ENCODE measurements at places on chromosomes 7 and 10.

GRCh38 chr7:76020031-76020714 is 25.8 kb upstream of the TMEM120A start:
- H3K27ac ChIP-seq, result no peak overlapping the region
- DNase-seq, result peak; percentile 91
- H3K36me3 ChIP-seq, result peaks cover 17% of the 10 kb centered on the region
- H3K4me1 ChIP-seq, result peaks cover 19% of the 10 kb centered on the region
- H3K4me3 ChIP-seq, result no peak overlapping the region

GRCh38 chr7:78558566-78558965 is 760.0 kb downstream of the PHTF2 start:
- no peak overlapping the region for H3K27ac ChIP-seq
- DNase-seq, result no peak
- no peaks in the 10 kb centered on the region for H3K4me1 ChIP-seq
- H3K27me3 ChIP-seq, result no peaks in the 10 kb centered on the region
- H3K36me3 ChIP-seq, result no peaks in the 10 kb centered on the region

DNA sequence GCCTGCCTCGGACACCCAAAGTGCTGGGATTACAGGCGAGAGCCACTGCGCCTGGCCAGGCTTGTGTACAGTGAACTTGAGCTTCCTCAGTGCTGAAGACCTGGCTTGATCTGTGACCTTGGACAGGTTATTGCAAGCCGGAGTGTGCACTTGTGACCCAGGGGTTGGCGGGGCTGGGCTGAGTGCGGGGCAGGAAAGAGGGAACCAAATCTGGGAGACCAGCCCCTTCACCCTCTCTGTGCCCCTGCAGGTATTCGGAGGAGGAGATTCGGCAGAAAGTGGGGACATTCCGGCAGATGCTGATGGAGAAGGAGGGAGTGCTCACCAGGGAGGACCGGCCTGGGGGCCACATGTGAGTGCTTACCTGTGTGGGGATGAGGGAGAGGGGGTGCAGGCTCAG is 46.2 kb downstream of the SRRM3 start:
- no peak for DNase-seq
- H3K4me3 ChIP-seq, result no peak overlapping the region
- H3K27ac ChIP-seq, result no peak overlapping the region

- H3K4me1 ChIP-seq, result no peaks in the 10 kb centered on the region
- no peak overlapping the region for H3K27ac ChIP-seq
- no peaks in the 10 kb centered on the region for H3K36me3 ChIP-seq
- no peak overlapping the region for H3K4me3 ChIP-seq
Observed at GRCh38 chr10:17386616-17387075, 67.7 kb downstream of the ST8SIA6 start.

GRCh38 chr7:24877790-24878311 is 102.1 kb downstream of the OSBPL3 start:
- H3K4me1 ChIP-seq, result peaks cover 13% of the 10 kb centered on the region
- peak overlapping the region; percentile 54 for H3K27ac ChIP-seq
- no peak for DNase-seq
- no peak overlapping the region for H3K4me3 ChIP-seq

GRCh38 chr10:127619546-127620325 is 70.6 kb downstream of the NPS start:
- H3K27ac ChIP-seq, result no peak overlapping the region
- no peaks in the 10 kb centered on the region for H3K27me3 ChIP-seq
- H3K36me3 ChIP-seq, result no peaks in the 10 kb centered on the region
- no peak overlapping the region for H3K4me3 ChIP-seq
- H3K4me1 ChIP-seq, result no peaks in the 10 kb centered on the region

- H3K4me3 ChIP-seq, result no peak overlapping the region
- no peaks in the 10 kb centered on the region for H3K27me3 ChIP-seq
- peaks cover 64% of the 10 kb centered on the region for H3K4me1 ChIP-seq
- peak overlapping the region; percentile 64 for H3K27ac ChIP-seq
Observed at GRCh38 chr10:114336823-114337509, 67.3 kb downstream of the AFAP1L2 start.

- peaks cover 11% of the 10 kb centered on the region for H3K4me1 ChIP-seq
- DNase-seq, result peak; percentile 54
- H3K27ac ChIP-seq, result no peak overlapping the region
- H3K4me3 ChIP-seq, result no peak overlapping the region
- no peaks in the 10 kb centered on the region for H3K36me3 ChIP-seq
- no peaks in the 10 kb centered on the region for H3K27me3 ChIP-seq
Observed at GRCh38 chr7:155860840-155861479, 48.7 kb upstream of the SHH start.

DNA sequence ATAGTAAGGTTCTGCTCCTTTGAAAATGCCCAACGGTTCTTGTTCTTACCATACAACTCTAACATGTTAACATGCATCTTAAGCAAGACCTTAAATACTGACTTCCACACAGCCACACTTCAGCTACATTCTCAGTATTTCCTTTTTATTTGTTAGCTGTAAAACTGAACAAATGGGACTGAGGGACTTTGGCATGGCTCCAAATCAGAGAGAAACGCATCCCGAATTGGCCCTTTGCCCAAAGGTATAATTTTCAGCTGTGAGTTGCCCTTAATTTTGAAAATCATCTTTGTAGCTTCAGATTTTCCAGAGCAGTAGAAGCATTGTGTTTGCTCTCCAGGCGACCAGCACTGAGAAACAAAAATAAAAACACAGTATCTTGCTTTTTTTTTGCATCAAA is 56.4 kb downstream of the NEUROD6 start:
- H3K4me3 ChIP-seq, result no peak overlapping the region
- H3K27me3 ChIP-seq, result no peaks in the 10 kb centered on the region
- no peak overlapping the region for H3K27ac ChIP-seq
- no peak for DNase-seq
- H3K36me3 ChIP-seq, result no peaks in the 10 kb centered on the region
- no peaks in the 10 kb centered on the region for H3K4me1 ChIP-seq
